T-cell (primary cell): ENCODE measurements at places on chromosomes 11 and 22.

DNA sequence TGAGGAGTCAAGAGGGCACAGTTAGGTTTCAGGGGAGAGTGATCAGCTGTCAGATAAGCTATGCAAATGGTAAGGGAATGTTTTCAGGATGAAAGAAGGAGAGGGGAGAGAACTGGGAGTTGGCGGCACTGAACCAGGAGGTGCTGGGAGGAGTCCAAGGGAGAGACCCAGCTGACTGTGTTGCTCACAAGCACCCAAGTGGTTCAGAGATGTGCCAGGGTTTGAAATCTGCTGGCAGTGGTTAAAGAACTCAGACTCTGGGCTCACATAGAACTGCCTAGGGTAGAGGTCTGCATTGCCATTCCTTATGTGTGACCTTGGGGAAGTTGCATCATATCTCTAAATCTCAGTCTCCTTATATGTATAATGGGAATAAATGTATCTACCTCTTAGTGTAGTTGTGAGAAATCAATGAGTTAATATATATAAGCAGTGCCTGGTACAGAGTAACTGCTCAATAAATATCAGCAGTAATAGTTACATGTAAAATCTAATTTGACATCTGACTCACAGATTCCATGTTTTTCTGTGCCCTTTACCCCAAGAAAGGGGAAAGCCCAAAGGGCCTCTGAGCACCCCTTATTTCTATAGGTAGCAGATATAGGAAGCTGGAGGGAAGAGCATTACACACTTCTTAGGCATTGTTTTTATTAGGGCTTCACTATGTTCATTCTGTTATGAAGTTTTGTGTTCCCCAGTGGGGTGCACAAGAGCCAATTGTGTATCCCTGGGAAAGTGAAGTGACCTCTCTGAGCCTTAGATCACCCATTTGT lies 66.9 kb upstream of the SESN3 start:
- no peak for DNase-seq

DNA sequence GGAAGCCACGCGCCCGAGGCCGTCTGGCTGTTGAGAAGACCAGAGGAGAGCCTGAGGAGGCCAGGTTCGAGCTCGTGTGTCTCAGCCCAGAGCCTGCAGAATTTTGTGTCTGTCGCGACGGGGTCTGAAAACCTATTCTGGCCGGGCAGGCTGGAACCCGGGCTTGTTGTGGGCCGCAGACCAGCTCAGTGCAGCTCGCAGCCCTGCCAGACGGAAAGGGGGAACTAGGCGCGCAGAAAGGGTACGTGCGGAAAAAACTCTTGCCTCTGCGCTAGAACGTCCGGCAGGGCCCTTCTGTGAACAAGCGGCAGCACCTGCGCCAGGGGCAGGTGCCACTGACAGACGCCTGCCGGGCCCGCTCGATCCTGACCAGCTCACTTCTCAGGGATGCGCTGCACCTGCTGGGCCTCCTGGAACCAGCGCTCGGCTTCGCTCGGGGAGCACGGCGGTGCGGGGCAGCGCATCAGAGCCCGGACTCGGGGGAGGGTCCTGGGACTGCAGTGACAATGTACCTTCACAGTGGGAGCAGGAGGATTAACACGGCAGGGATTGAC lies 409.3 kb downstream of the BRD1 start:
- no peak for DNase-seq

DNA sequence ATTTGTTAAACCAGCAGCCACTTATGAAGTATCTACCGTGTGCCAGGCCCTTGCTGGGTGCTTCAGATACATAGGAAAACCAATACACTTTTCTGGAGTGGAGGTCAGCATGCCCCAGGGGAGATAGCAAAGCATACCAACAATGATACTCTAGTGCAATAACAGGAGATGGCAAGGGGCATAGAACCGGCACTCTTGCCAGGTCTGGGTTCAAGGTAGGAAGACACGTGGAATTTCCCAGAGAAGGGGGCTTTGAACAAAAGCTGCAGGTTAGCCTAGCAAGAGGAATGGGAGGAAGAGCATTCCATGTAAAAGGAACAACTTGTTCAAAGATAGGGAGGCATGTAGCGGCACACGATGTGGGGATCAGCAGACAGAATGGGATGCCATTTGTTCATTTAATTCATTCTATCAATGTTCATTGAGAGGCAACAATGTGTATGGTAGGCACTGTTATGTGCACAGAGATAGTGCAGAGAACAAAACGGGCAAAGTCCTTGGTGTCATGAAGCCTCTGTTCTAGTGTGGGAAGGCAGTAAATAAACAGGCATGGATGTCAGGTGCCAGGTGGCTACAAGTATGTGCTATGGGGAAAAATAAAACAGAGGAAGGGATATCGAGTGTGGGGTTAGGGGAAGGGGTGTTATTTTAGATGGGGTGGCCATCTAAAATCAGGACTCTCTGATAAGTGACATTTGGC lies 162.6 kb upstream of the E2F8 start:
- DNase-seq, result no peak

- DNase-seq, result no peak
These were observed 6.8 kb downstream of the PYGM start for GRCh38 chr11:64753019-64753379.

DNA sequence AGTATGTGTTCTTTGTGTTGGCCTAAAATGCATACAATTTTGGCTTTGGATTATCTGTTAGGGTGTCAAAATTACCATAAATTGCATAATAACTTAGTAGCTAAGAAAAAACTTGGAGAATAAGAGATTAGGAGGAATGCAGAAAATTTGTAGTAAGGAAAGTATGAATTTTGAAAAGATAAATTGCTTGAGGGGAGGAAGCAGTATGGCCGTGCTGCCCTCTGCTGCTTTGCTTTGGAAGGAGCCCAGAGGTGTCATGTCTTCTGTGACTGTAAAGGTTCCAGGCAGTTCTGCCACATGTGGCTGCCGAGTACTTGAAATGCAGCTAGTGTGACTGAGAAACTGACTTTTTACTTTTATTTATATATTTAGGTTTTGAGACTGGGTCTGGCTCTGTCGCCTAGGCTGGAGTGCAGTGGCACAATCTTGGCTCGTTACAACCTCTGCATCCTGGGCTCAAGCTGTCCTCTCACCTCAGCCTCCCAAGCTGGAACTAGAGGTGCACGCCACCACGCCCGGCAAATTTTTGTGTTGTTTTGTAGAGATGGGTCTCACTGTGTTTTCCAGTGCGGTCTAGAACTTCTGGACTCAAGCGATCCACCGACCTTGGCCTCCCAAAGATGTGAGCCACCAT lies 1.8 kb downstream of the ADSL start:
- peak; percentile 72 for DNase-seq

GRCh38 chr11:64458997-64459396 lies 100.0 kb downstream of the RPS6KA4 start:
- DNase-seq, result no peak

- DNase-seq, result no peak
These were observed 2.6 kb downstream of the NELL1 start for GRCh38 chr11:20671856-20672546.

DNA sequence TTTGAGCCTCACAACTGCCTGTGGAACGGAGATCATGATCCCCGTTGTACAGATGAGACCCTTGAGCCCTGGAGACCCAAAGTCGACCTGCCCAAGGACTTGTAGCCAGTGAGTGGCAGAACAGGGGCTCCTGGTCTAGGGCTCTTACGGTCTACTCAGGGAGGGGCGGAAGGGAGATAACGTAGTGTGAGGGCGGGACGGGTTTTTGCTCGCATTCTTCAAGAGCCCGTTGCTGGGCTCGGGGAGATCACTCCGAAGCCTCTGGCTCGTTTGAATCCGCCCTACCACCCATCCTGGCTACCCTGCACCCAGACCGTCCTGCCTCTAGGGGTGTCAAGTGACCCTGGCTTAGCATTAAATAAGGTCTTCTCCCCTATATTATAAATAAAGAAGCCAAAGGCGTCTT lies 639 bp downstream of the CRY2 start:
- peak; percentile 34 for DNase-seq

DNA sequence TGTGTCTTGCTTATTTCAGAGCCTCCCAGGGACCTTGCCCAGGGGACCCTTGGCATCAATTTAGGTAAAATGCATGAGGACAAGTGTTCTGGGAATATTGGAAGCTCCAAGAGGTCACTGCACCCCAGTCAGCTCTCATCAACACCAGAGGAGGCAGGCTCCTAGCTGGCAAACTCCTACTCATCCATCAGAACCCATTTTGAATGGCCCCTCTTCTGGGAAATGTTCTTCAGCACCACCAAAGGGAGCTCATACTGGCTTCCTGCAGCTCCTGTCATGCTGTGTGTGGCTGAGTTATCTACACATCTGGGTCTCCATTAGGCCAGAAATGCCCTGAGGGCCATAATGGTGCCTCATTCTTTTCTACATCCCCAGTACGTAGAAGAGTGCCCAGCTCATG lies 17.7 kb downstream of the LRRC10B start:
- no peak for DNase-seq

DNA sequence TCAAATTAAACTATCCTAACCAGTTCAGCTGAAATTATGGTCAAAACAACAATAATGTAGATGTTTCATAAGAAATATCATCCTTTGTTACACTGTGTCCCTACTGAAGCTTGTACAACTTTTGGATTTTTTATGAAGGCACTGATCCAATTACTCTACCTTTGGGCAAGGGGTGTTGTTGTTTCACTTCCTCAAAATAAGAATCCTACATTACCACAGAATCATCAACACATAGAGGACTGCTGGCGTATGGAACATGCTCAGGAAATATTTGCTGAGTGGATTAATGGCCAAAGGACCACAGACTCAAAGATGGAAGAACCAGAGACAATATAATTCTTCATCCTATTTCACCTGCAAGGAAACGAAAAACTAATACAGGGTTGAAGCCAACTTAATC lies 907.5 kb upstream of the CCDC90B start:
- no peak for DNase-seq

DNA sequence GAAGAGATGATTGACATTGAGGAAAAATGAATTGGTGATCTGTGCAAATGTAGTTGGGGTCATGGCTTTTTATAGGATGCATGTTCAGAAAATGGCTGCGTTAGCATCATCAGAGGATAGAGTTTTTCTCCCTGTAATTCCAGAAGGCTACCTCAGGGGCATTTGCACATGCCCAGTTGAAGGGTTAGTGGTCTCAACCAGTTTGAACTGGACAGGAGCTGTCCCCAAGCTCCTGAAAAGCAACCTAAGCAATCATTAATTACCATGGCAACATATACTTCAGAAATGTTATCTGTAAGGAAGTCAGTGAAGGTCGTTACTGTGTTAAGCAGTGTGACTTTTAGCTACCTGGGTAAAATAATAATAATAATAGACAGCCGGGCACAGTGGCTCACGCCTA lies 29.3 kb downstream of the TUG1 start:
- DNase-seq, result no peak

- no peak for DNase-seq
These were observed 105.9 kb downstream of the NXPE2 start for GRCh38 chr11:114784216-114784615.

- DNase-seq, result no peak
These were observed 19.6 kb downstream of the CABP7 start for GRCh38 chr22:29739346-29739875.

DNA sequence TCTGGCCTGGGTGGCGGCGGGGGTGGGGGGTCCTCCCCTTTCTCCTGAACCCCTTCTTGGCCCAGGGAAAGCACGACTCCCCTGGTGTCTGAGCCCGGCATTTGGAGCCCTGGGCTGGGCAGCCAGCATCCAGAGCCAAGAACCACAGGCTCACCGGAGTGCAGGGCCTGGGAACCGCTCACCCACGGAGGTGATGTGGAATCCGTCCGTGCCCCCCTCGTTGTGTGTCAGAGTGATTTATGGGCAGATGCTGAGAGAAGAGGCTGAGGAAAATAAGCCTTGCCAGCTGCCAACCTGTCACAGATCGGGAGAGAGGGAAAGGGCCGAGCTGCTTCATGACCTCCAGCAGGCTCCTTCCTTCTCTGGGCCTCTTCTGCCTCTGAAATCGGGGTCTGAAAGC lies 33.7 kb downstream of the WNT11 start:
- no peak for DNase-seq

- DNase-seq, result no peak
These were observed 340.1 kb downstream of the NTM start for GRCh38 chr11:131710511-131710910.

GRCh38 chr11:2317354-2318050 lies 15.7 kb downstream of the TSPAN32 start:
- no peak for DNase-seq

- no peak for DNase-seq
These were observed 40.5 kb upstream of the PITPNB start for GRCh38 chr22:27959335-27960090.

GRCh38 chr11:62831520-62832335 lies at the start of gene STX5:
Gene STX5, minus strand, starts transcription at chr11:62832051. Its CDS starts 808 bp downstream, at chr11:62831243.
- DNase-seq, result peak; percentile 100

DNA sequence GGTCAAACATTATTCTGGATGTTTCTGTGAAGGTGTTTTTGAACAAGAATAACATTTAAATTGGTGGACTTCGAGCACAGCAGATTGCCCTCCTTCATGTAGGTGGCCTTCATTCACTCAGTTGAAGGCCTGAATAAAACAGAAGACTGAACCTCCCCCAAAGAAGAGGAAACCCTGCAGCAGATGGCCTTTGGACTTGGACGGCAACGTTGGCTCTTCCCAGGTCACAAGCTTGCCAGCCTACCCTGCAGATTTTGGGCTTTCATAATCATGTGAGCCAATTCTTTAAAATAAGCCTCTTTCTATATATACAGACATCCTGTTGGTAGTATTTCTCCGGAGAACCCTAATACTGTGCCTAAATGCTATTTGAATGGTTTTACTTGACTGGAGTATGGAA lies 432.2 kb upstream of the NARS2 start:
- no peak for DNase-seq

DNA sequence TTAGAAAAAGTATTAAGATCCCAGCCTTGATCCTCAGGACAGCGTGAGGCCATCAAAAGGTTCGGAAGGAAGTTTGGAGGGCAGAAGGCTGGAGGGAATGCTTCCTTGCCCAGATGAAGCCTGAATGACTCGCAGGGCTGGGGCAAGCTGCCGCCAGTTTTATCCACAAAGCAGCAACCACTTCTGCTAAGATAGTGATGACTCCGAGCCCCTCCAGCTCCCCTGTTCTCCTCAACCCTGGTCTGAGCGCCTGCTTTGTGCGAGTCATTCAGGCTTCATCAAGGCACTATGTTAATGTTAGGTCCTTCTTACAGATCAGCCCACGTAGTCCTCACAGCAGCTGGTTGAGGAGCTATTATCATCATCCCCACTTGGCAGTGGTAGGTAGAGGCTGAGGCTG lies 158.8 kb downstream of the COMMD9 start:
- no peak for DNase-seq
